ENCODE measurements at places on chromosomes 13 and 19.
A peak's percentile ranks its signal among the peaks of the same experiment; 100 is the strongest.

DNA sequence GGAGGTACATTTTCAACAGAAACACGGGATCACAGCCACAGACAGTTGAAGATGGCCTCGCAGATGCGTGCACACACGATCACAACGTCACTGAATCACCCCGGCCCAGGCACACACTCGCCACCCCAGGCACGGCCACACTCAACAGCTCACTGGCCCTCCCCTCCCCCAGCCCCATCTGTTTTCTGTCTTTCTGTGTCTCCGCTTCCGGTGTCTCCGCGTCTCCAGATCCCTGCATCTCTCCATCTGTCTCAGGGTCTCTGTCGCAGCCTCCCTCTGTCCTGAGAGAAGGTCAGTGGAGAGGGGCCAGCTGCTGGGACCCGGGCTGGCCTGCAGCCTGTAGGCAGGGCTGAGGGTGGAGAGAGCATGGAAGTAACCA, 3.8 kb upstream of the ATP1A3 start:
- no peak for DNase-seq

GRCh38 chr13:66335626-66336025, 894.5 kb downstream of the PCDH9 start:
- no peak for DNase-seq

- no peak for DNase-seq
Observed at GRCh38 chr13:24304620-24305019, 4.8 kb upstream of the C1QTNF9 start.

- no peak for DNase-seq
Observed at GRCh38 chr19:48147597-48148175, 22.5 kb downstream of the LIG1 start.

DNA sequence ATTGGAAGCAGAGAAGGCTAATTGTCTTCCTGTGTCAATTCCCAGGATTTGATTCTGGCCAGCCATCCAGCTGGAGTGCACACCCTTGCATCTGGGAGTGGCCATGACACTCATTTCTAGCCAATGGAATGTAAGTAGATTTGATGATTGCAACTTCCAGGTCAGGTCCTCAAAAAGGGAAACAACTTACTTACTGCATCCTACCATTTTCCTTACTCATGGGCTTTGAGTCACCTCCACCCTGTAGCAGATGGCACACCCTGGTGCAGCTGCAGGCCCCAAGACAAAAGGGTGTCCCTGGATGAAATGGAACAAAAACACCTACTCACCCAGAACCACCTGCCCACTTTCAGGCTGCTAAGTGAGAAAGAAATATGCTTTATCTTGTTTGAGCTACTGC, 27.3 kb upstream of the MPHOSPH8 start:
- DNase-seq: no peak

DNA sequence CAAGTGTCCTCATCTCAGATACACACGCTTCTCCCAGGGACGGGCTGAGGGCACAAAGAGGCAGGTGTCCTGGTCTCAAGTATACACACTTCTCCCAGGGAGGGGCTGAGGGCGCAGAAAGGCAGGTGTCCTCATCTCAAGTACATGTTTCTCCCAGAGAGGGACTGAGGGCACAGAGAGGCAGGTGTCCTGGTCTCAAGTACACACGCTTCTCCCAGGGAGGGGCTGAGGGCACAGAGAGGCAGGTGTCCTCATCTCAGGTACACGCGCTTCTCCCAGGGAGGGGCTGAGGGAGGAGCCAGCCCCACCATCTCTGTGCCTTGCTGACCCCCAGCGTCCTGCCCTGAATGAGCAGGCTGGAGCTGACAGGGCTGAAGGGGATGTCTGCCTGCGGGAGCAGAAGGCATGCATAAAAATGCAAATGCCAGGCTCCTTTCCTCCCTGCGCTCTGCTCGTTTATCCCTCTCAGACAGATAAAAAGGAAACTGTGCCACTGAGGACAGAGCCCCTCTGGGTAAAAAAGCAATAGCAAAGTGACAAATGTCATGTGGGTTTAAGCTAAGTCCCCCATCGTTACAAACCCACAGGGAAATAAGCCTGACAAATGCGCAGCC, 96.1 kb upstream of the UQCRFS1 start:
- peak; percentile 84 for DNase-seq

DNA sequence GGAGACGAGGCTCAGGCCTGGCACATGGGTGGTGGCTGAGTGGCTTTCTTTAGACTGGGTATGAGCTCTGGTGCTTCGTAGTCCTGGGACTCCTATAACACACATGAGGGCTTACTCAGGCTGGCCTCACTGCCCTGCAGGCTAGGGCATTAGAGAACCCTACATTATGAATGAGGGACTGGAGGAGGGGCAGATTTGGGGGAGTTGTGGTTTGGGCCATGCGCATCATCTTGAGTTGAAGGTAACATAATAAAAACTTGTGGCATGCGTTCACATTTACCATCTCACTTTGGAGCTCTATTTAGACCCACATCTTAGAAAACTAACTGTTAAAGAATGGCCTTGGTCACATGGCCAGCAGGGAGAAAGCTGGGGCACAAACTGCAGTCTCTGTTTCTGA, 54.2 kb downstream of the STARD13 start:
- DNase-seq: no peak

GRCh38 chr19:48271531-48272151, 1.8 kb downstream of the ZNF114 start:
- DNase-seq: peak; percentile 43

DNA sequence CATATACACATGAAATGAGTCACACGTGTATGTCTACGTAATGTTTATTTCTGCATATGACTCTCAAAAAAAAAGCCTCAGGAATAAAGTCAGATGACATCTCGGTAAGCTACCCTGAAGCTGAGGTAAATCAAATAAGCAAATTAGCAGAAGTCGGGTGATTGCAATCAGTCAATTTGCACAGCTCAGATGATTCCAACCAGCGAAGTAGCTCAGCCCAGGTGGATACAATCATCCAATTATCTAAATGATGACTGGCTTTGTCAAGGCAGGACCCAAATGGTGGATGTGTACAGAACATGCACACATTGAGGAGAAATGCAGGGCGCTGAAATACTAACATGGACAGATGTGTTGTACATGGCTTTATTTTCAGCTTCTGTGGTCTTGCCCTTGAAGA, 148.5 kb downstream of the ZNF486 start:
- DNase-seq: no peak

- DNase-seq: no peak
Observed at GRCh38 chr19:47310819-47311218, 1.2 kb downstream of the C5AR1 start.

DNA sequence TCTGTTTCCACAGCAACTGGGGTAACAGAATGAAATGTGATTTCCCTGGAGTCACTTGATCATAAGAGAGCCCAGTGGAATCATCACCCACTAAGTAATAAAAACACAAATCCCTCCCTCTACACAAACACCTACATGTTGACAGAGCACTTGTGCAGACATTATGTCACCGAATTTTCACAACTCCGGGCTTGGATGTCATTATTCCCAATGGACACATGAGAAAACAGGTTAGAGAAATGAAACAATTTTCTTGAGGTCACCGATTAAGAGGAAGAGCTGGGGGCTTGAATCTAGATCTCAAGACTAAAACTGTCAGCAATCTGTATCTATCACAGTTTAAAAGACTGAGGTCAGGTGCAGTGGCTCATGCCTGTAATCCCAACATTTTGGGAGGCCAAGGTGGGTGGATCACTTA, 3.1 kb downstream of the XRCC1 start:
- no peak for DNase-seq

DNA sequence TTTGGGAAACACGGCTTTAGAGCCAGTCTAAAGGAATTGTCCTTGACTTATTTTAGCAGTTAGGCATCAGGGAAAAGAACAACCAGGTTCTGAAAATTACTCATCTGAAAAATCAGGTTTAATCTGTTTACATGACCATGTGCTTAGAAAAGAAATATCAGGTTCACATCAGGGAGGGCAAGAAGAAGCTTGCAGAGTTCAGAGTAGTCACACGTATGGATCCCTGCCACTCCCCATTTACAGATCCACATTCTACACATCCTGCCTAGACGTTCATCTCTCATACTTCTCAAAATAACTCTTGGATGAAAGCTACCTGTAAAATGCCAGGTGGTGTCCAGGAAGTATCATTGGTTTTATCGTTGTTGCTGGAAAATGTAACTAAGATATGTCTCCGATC, 14.0 kb upstream of the PHF11 start:
- DNase-seq: no peak

GRCh38 chr19:5996623-5997320, 18.8 kb upstream of the RANBP3 start:
- no peak for DNase-seq

- no peak for DNase-seq
Observed at GRCh38 chr13:31151837-31152236, 9.9 kb downstream of the HSPH1 start.

DNA sequence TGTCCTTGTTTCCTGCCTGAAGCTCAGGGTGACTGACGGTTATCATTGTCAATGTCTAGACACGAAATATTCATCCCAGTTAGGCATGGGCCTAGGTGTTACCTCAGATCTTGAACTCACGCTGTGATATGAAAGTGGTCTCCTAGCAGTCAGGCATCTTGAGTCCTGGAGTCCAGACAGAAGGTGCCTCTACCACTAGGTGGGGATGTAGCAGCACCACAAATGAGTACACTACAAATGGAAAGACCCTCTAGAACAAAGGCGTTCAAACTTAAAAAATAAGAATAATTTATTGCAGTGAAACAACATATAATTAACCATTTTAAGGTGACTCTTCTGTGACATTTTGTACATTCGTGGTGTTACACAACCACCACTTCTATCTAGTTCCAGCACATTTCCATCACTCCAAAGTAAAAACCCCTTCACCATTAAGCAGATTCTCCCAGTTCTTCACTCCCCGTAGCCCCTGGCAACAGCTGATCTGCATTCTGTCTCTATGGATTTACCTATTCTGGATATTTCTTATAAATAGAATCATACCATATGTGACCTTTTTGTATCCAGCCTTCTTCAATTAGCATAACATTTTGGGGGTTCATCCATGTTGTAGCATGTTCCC, 11.9 kb upstream of the FRY start:
- peak; percentile 42 for DNase-seq

All from NCI-H526 treated with DMSO at 0.1 percent for 48 hours (cell line).